ENCODE measurements at places on chromosomes 4 and X.

GRCh38 chr4:145494666-145495270 lies 13.1 kb downstream of the SMAD1 start:
- no peak for DNase-seq

DNA sequence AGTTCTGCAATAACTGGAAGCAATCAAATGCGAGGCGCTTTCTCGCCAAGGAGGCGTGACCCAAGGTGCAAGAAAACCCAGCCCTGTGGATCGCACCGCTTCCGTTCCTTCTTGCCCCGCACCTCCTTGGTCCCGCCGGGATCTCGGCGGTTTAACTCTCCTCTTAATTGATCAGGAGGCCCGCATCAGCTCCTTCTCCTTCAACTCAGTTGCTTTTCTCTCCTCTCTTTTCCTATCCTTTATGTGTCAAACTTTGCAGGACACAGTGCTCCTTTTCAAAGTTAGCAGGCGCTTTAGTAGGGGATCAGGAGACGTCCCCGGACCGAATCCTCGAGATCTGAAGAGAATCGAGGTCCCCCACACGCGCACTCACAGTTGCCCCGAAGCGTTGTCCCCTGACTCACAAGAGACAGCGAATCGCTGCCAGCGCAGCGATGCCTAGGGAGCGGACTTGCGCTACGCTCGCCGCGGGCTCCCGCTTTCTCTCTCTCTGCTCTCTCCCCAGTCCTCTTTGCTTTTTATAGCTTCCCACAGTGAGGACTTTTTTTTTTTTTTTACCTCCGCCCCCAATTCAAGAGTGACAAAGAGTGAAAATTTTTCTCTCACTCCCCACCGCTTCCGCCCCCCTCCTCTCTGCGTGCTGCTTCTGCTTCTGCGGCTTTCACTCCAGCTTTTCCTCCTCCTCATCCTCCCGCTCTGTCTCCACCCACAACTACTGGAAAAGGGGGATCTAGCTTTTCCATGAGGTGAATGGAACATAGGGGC lies at the start of gene DKK2:
Gene DKK2, minus strand, starts transcription at position 495 of the 765 bp plus-strand sequence. CDS start 722 bp downstream, outside the sequence.
- DNase-seq: peak; percentile 20

- no peak for DNase-seq
These were observed 187.7 kb downstream of the ENOX2 start for GRCh38 chrX:130715299-130715698.

GRCh38 chr4:182143086-182143821 lies 99.9 kb upstream of the TENM3 start:
- no peak for DNase-seq

DNA sequence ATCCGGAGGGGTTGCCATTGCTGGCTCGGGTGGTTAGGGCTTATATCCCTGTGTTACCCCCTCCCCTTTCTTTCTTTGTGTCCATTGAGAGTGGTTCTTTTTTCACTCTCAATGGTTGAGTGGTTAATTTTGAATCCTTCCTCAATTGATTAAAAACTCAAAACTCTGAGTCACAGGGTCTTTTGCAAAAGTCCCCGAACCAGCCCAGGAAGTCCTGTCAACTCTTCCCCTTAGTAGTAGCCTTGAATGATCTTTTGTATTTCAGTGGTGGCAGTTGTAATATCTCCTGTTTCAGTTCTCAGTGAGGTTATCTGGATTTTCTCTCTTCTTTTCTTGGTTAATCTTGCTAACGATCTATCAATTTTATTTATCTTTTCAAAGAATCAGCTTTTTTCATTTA lies 170.0 kb upstream of the GYPA start:
- no peak for DNase-seq

- no peak for DNase-seq
These were observed 23.1 kb downstream of the MAN2B2 start for GRCh38 chr4:6598127-6598526.

DNA sequence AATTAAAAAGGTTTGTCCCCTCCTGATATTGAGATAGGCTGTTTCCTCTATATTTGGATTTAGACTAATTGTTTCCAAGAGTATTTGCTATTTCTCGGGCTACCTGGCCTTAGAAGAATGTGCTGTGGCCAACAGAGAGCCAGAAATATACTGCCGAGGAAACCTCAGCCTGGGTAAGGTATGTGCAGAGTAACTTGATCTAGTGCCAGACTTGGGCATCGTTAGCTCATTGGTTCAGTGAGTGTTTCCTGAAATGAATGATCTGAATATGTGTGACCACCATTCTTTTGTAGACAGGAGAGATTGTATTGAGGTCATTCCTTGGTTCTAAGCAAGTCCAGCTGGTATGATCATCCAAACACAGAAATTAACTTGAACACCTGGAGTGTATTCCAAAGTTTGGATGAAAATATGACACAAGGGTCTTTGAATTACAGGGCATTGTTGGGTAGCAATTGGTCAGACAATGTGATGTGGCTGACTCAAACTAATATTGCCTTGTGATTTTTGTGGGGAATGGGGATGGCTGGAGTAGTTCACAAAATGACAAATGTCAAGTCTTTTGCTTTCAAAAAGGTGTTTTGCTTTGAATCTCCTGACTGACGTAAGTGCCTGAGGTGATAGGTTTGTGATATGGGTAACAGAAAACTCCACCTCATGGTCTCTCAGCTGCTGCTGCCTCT lies 100.2 kb upstream of the CXCL13 start:
- no peak for DNase-seq

DNA sequence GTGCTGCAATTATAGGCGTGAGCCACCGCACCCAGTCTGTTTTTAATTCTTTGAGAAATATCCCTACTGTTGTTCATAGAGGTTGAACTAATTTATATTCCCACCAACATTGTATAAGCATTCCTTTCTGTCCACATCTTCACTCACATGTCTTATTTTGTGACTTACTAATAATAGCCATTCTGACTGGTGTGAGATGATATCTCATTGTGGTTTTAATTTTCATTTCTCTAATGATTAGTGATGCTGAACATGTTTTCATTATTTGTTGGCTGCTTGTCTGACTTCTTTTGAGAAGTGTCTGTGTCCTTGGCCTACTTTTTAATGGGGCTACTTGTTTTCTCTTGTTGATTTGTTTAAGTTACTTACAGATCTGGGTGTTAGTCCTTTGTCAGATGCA lies 310.9 kb upstream of the MAOA start:
- peak; percentile 4 for DNase-seq

GRCh38 chrX:8907688-8908087 lies 106.5 kb upstream of the FAM9A start:
- DNase-seq: no peak

DNA sequence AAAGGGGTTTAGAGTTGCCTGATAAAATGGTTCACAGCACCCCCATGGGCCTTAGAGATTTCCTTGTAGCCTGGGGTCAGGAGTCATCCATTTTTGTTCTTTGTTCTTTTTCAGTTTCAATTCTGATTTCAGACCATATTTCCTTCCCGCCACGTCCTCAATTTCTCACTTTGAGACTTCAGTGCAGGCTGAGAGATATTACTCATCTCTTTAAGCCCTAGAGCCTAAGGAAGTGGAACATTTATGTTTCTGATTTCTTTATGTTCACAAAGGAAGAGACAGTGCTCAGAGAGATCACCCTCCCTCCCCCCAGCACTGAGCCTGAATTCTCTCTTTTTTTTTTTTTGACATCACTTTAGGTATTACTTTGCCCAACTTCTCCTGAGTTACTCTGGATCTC lies 56.3 kb downstream of the MSN start:
- DNase-seq: peak; percentile 63

- DNase-seq: no peak
These were observed 51.7 kb downstream of the TBC1D9 start for GRCh38 chr4:140704392-140704960.

DNA sequence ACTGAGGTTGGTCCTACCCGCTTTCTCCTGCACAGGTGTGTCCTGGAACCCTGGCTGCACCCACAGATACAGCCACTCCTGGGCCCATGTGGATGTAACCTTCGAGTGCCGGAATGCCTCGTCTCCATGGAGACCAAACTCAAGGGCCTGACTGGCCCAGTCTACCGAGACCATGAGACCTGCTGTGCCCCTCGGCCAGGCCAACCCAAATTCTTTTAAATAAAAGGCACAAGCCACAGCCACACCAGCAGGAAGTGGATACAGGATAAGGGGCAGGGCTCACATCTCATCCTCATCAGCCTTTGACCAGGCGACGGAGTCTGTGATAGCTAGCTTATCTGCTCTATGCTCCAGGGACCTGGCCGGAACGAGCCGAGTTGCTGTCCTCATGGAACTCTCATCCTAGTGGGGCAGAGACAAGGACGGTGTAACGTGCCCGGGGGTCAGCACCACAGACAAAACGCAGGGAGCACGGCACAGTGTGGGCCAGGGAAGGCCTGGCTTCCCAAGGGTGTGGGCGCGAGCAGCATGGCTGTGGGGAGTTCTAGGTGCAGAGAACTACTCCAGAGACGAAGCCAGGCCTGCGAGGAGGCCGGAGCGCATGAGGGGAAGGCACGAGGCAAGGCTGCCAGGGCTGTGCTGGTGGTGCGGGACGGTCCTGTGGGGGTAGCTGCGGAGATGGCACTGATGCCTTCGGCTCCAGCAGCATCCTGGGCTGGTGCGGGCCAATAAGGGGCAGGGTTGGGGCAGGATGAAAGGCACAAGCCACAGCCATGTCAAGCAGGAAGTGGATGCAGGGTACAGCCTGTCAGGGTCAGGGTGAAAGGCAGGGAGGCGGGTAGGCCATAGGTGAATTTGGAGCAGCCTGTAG lies 22.7 kb downstream of the NOP14 start:
- no peak for DNase-seq

DNA sequence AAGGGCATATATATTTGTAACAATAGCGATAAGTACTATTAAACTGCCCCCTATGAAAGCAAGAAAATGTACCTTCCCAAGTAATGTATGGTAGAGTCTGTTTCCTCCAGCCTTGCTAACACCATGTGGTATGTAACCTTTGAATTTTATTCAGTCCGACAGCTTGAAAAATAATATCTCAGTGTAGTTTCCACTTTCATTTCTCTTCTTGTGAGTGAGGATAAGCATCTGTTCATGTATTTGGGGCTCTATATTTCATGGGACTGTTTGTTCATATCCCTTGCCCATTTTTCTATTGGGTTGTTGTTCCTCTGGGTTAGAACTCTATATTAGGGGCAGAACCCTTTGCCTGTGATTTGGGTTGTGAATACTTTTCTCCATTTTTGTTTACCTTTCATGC lies 58.3 kb downstream of the USP38 start:
- no peak for DNase-seq

- DNase-seq: peak; percentile 73
These were observed 60.7 kb upstream of the ABCG2 start for GRCh38 chr4:88219099-88219498.

- peak; percentile 12 for DNase-seq
These were observed 3.9 kb upstream of the GLRB start for GRCh38 chr4:157072002-157072401.

GRCh38 chrX:85243155-85243554 lies 424 bp downstream of the SATL1 start:
- DNase-seq: no peak

DNA sequence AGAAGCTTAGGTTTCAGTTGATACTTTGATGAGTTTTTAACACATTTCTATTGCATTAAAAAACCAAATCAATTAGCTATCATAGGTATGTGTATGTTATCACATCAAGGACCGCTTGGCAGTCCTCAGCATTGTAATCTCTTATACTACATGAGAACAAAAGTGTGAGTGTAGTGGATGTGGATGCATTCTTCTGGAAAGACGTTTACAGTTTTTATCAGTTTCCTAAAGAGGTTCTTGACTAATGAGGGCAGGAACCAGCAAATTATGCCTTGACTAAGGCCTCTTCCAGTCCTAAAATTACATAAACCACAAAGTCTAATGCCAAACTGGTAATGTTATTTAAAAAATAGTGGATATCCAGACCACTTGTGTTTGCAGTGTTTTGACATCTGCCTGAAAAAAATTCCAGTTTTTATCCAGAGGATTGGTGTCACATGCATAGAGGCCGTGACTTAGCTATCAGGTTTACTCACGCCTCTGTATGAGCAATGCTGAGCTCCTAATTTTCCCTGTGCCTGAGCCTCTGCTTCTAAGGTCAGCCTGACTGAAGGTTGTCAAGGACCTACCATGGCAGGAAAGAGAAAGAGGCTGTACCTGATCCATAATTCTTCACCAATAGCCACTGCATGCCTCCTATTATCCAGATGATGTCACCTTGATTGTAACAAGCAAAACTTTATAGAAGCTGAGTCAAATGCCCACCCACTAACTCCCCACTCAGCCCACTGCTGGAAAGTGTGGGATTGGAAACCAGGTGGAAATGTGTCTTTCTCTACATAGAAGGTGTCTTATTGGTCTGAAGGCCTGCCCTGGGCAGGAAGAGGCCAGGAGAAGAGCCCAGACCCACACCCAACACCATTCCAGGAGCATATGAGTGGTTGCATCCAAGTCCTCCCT lies 68.7 kb downstream of the ENPP6 start:
- no peak for DNase-seq

- DNase-seq: no peak
These were observed 25.3 kb downstream of the STIM2 start for GRCh38 chr4:26885912-26886274.

DNA sequence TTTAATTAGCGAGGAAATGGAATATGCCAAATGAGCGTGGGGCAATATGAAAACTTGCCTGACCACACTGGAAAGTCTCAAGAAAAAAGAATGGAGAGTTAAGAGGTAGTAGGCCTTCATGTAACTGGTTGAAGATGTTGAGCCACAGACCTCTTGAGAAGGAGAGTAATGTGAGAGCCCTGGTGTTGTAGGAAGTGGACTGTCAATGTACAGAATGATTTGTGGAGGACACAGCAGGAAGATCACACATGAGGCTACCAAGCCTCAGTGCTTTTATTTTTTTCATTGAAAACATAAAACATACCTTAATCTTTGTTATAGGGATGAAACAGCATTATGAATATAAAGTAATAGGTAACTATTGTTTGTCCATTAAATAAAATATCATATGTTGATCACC lies 331.6 kb downstream of the UNC5C start:
- no peak for DNase-seq

- peak; percentile 52 for DNase-seq
These were observed 6.8 kb upstream of the RHOH start for GRCh38 chr4:40190019-40190418.

GRCh38 chrX:50157545-50158135 lies 43.2 kb downstream of the AKAP4 start:
- DNase-seq: no peak

DNA sequence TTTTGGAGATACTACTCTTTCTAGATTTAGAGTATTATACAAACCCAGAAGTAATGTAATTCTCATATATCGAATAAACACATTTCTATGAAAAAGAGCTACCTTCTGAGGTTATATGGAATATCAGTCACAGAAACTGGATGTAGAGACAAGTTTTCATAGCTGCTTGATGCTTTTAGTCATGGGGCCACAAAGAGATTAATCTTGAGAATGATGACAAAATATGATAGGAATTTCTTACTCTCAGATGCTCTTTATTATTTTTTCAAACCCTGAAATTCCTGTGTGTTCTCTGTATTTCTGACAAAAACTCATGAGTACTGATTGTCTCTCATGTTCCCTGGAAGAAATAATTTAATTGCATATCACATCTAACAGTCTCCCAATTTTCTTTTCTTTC lies 662.5 kb downstream of the RAPGEF2 start:
- no peak for DNase-seq

- DNase-seq: no peak
These were observed 708 bp downstream of the TMSB4X start for GRCh38 chrX:12975670-12975965.

GRCh38 chr4:155954118-155954685 lies 536 bp upstream of the CTSO start:
- DNase-seq: no peak

- peak; percentile 2 for DNase-seq
These were observed 79.8 kb upstream of the RPL34 start for GRCh38 chr4:108540536-108540935.
